ENCODE measurements at places on chromosomes 4 and X. TPM values are rescaled to one million over a fixed set of nuclear protein-coding genes. Genes with fewer than 3 reads are reported as not detected.

GRCh38 chrX:153774576-153775292, 6.1 kb upstream of the SRPK3 start:
- no peaks in the 10 kb centered on the region for H3K36me3 ChIP-seq
- H3K27me3 ChIP-seq: no peaks in the 10 kb centered on the region
- DNase-seq: no peak

- DNase-seq: no peak
- H3K27me3 ChIP-seq: peaks cover 45% of the 10 kb centered on the region
- peaks cover 18% of the 10 kb centered on the region for H3K4me1 ChIP-seq
- peak overlapping the region; percentile 39 for H3K4me3 ChIP-seq
- peak overlapping the region; percentile 61 for H3K27ac ChIP-seq
Measured at GRCh38 chrX:125202591-125203248, 117.0 kb upstream of the TEX13C start.

- peaks cover 5% of the 10 kb centered on the region for H3K36me3 ChIP-seq
- H3K27me3 ChIP-seq: no peaks in the 10 kb centered on the region
- H3K4me1 ChIP-seq: peaks cover 10% of the 10 kb centered on the region
- DNase-seq: no peak
- peak overlapping the region; percentile 67 for H3K27ac ChIP-seq
Measured at GRCh38 chrX:153934148-153934761, 582 bp downstream of the NAA10 start.

DNA sequence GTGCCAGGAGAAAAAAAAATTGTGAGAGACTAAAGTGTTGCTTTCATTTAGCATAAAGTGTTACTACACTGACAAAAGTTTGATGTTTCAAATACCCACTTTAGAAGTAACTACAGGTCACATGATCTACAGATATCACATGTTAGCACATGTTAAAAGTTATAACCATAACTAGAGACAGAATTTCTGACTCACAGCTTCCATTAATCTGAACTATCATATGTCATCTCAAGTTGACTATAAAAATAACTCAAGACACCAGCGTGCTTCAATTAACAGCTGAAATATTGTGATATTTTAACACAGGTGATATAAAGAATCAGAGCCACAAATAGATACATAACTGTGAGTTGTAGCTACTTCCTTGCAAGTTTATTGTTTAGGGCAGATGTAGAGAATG, 591.5 kb upstream of the PITX2 start:
- no peak for DNase-seq
- no peaks in the 10 kb centered on the region for H3K27me3 ChIP-seq
- H3K4me3 ChIP-seq: no peak overlapping the region
- no peak overlapping the region for H3K27ac ChIP-seq

GRCh38 chr4:143667461-143667860, 33.0 kb downstream of the FREM3 start:
- H3K36me3 ChIP-seq: no peaks in the 10 kb centered on the region
- H3K27me3 ChIP-seq: no peaks in the 10 kb centered on the region
- no peak overlapping the region for H3K27ac ChIP-seq

DNA sequence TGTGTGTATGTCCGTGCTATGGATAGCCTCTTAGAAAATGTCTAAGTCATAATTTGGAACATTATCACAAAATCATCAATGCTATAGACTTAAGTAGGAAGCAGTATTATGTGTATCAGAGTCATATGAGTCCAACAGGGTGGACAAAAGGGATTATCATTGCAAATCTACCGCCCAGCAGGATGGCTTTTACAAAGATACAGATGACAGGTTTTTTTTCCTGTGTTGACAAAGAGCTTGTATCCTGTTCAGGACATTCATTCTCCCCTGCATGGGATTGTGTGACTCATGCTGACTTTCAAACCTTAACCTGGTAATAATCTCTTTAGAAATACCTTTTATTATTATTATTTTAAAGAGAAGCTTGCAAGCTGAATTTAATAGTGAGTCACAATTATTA, 310.3 kb upstream of the GNPDA2 start:
- no peaks in the 10 kb centered on the region for H3K36me3 ChIP-seq
- no peaks in the 10 kb centered on the region for H3K27me3 ChIP-seq
- H3K4me1 ChIP-seq: no peaks in the 10 kb centered on the region
- no peak for DNase-seq

GRCh38 chr4:110840221-110840654, 217.4 kb upstream of the PITX2 start:
- no peak for DNase-seq
- no peaks in the 10 kb centered on the region for H3K4me1 ChIP-seq
- no peaks in the 10 kb centered on the region for H3K27me3 ChIP-seq
- H3K4me3 ChIP-seq: no peak overlapping the region

DNA sequence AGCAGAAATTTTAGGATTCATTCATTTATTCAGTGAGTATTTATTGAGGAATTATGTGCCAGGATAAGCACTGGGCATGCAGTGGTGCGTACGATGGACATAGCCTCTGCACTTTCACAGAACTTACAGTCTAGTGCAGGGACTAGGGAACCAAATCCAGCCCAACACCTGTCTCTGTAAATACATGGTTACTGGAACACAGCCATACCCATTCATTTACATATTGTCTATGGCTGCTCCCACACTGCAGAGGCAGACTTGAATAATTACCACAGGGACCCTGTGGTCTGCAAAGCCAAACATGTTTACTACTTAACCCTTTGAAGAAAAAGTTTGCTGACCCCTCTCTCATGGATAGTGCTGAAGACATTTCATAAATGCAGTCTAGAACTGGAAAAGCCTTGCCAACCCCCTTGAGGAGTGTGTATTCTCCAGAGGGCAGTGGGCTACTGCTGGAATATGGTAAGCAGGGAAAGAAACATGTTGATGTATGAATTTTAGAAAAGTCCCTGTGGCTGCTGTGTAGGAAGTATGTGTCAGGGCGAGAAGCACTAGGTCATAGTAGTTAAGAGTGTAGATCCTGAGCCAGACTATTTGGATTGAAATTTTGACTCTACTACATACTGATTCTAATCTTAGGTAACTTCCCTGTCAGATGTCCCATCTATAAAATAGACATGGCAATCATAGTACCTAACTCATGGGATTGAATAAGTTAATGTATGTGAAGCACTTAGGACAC, 75.5 kb downstream of the GALNT7 start:
- H3K4me1 ChIP-seq: peaks cover 8% of the 10 kb centered on the region
- H3K36me3 ChIP-seq: no peaks in the 10 kb centered on the region
- DNase-seq: no peak
- H3K27ac ChIP-seq: no peak overlapping the region
- peaks cover 12% of the 10 kb centered on the region for H3K27me3 ChIP-seq

DNA sequence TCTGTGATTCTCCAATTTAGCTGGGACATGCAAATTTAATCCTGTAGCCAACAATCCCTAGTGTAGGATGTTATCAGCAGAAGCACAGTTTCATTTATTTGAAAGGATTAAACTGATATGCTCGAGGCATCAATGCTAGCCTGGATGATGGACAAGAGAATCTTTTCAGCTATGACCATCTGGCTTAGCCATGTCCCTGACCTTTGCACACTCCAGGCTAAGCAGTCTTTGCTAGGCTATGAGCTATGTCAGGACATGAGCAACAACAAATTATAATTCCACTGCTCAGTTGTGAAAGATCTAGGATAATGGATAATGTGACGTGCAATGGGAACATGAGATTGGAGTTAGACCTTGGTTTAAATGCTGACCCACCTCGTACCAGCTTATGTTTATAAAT, 32.0 kb downstream of the NPY1R start:
- no peaks in the 10 kb centered on the region for H3K27me3 ChIP-seq
- no peak for DNase-seq
- H3K4me1 ChIP-seq: no peaks in the 10 kb centered on the region
- no peak overlapping the region for H3K27ac ChIP-seq
- no peaks in the 10 kb centered on the region for H3K36me3 ChIP-seq

- H3K27me3 ChIP-seq: no peaks in the 10 kb centered on the region
- DNase-seq: no peak
- peaks cover 5% of the 10 kb centered on the region for H3K36me3 ChIP-seq
- peaks cover 8% of the 10 kb centered on the region for H3K4me1 ChIP-seq
- H3K27ac ChIP-seq: peak overlapping the region; percentile 63
- peak overlapping the region; percentile 86 for H3K4me3 ChIP-seq
Measured at GRCh38 chr4:661881-662761, 12.0 kb downstream of the ATP5ME start.

- H3K27me3 ChIP-seq: no peaks in the 10 kb centered on the region
- H3K36me3 ChIP-seq: no peaks in the 10 kb centered on the region
- no peak overlapping the region for H3K4me3 ChIP-seq
- H3K4me1 ChIP-seq: no peaks in the 10 kb centered on the region
- DNase-seq: no peak
- H3K27ac ChIP-seq: no peak overlapping the region
Measured at GRCh38 chrX:74490247-74490646, 69.0 kb downstream of the SLC16A2 start.

DNA sequence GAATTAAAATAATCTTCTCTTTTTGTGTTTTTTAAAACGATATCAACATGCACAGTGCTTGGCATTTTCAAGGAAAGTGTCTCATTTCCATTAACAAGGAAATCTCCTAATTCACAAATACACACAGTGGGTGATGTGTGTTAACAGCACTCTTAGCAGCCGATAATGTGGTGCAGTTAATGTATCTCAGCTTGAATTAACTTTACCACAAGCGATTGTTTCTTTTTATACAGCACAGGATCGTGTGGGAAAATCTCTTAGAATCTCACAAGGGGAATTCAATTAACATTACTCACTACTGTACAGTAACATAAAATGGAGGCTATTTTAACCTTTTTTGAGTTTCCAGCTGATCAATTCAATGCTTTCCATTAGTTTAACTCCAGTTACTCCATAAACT, 1841.9 kb downstream of the STIM2 start:
- H3K4me3 ChIP-seq: no peak overlapping the region
- no peaks in the 10 kb centered on the region for H3K36me3 ChIP-seq
- no peak for DNase-seq

DNA sequence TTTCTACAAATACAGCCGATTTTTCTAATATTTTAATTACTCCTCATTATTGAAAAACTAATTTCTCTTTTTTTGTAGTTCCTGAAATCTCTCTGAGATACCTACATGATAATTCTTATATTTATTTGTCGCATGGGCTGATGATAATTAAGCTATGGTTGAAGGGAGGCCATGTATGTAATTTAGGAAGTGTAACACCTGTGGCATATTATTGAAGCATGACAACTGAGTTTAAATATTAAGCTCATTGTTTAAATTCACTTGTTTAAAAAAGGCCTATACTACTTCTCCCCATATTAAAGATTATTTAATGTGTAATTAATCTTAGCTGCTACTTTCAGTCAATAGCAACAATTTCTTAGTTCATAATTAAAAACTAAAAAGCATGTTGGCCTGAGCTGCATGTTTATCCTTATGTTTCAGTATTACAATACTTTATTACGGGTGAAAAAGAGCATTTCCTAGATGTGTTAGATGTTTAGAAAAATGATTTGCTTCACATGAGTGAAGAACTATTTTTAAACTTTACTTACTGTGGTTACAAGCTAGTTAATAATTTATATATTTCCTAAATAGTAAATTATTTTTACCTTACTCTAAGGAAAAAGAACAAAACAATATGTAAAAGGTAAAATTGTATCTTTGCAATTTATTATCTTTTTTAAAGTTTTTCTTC, 122.4 kb downstream of the RAP1GDS1 start:
- H3K4me1 ChIP-seq: peaks cover 4% of the 10 kb centered on the region
- no peak overlapping the region for H3K27ac ChIP-seq
- H3K27me3 ChIP-seq: no peaks in the 10 kb centered on the region
- H3K4me3 ChIP-seq: no peak overlapping the region
- DNase-seq: no peak
- H3K36me3 ChIP-seq: peaks cover 9% of the 10 kb centered on the region

- no peak overlapping the region for H3K27ac ChIP-seq
- H3K27me3 ChIP-seq: no peaks in the 10 kb centered on the region
- no peaks in the 10 kb centered on the region for H3K4me1 ChIP-seq
- DNase-seq: no peak
Measured at GRCh38 chrX:133542476-133542875, 127.2 kb upstream of the GPC4 start.

- H3K4me3 ChIP-seq: no peak overlapping the region
- H3K27me3 ChIP-seq: no peaks in the 10 kb centered on the region
- no peaks in the 10 kb centered on the region for H3K4me1 ChIP-seq
- H3K36me3 ChIP-seq: peaks cover 1% of the 10 kb centered on the region
- DNase-seq: no peak
Measured at GRCh38 chr4:142243255-142243654, 602.8 kb downstream of the INPP4B start.

DNA sequence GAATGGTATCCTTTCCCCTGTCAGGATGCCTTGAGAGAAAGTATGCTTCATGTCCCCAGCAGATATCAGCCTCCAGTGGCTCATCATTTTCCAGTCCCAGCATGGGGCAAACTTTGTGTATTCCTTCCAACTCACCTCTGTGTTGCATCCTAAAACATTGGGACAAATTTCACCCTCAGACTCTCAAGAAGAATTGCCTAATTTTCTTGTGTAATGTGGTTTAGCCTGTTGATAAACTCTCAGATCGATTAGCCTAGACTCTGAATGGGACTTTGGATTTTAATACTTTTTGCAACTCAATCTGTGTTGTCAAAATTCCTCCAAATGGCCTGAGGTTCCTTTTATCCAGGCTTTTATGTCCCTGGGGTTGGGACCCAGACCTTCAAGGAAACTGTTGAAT, 805.3 kb downstream of the C4orf33 start:
- H3K27ac ChIP-seq: no peak overlapping the region
- no peak overlapping the region for H3K4me3 ChIP-seq
- H3K4me1 ChIP-seq: no peaks in the 10 kb centered on the region
- DNase-seq: no peak

DNA sequence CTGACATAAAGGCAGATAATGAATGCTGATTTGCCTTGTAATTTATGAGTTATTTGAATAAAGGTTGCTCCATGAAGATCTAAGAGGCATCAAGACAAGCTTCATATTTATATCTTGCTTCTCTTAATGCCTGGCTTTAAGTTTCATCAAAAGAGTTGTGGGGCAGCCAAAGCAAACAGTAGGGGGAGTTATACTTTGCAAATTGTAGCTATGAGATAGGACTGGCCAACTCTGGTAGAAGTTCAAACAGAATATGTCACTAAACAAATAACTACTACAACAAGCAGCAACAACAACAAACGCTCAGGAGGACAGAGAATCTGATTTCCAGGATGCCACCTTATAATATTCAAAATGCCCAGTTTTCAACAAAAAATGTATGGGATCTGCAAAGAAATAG, 69.1 kb upstream of the PLAC1 start:
- peaks cover 3% of the 10 kb centered on the region for H3K27me3 ChIP-seq
- H3K4me3 ChIP-seq: no peak overlapping the region
- no peaks in the 10 kb centered on the region for H3K4me1 ChIP-seq

Gene INPP4B
- total RNA-seq: 16.8 TPM

Gene HELT
- not detected for total RNA-seq

Gene NFKB1
- total RNA-seq: 145 TPM

Gene CLDN22
- not detected for total RNA-seq

Gene F8
- total RNA-seq: 2.7 TPM

Gene NIPAL1
- 2.0 TPM for total RNA-seq

Gene SLC7A11
- 2.7 TPM for total RNA-seq

Gene BANK1
- total RNA-seq: not detected

Gene MSX1
- total RNA-seq: not detected

Gene PPP1R3F
- total RNA-seq: 6.5 TPM

Gene CDKL2
- total RNA-seq: 0.16 TPM

Gene MID1
- not detected for total RNA-seq
